ENCODE measurements at places on chromosomes 4 and X.

DNA sequence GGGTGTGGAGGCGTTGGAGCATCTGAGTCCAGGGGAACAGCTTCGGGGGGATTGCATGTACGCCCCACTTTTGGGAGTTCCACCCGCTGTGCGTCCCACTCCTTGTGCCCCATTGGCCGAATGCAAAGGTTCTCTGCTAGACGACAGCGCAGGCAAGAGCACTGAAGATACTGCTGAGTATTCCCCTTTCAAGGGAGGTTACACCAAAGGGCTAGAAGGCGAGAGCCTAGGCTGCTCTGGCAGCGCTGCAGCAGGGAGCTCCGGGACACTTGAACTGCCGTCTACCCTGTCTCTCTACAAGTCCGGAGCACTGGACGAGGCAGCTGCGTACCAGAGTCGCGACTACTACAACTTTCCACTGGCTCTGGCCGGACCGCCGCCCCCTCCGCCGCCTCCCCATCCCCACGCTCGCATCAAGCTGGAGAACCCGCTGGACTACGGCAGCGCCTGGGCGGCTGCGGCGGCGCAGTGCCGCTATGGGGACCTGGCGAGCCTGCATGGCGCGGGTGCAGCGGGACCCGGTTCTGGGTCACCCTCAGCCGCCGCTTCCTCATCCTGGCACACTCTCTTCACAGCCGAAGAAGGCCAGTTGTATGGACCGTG is 2.2 kb downstream of the AR start:
- DNase-seq = peak; percentile 58

DNA sequence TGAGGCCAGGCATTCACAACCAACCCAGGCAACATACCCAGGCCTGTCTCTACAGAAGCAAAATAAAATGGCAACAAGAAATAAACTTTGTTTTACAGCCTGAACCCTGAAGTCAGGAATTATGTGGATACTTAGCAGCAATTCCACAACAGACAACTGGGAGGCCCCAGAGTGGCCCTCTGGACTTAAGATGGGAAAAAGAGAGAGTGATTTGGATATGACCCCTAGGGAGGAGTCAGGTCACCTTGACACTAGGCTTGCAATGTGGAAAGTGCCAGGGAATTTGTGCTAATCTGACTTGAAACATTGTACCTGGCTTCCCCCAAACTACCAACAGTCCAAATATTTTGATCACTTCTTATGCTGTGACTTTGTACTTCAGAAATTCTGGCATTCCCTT is 193.1 kb downstream of the PARM1 start:
- no peak for DNase-seq

GRCh38 chr4:103372002-103372558 is 173.9 kb upstream of the CENPE start:
- DNase-seq = no peak

- DNase-seq = no peak
Measured at GRCh38 chr4:7331682-7332000, 103.1 kb downstream of the PSAPL1 start.

DNA sequence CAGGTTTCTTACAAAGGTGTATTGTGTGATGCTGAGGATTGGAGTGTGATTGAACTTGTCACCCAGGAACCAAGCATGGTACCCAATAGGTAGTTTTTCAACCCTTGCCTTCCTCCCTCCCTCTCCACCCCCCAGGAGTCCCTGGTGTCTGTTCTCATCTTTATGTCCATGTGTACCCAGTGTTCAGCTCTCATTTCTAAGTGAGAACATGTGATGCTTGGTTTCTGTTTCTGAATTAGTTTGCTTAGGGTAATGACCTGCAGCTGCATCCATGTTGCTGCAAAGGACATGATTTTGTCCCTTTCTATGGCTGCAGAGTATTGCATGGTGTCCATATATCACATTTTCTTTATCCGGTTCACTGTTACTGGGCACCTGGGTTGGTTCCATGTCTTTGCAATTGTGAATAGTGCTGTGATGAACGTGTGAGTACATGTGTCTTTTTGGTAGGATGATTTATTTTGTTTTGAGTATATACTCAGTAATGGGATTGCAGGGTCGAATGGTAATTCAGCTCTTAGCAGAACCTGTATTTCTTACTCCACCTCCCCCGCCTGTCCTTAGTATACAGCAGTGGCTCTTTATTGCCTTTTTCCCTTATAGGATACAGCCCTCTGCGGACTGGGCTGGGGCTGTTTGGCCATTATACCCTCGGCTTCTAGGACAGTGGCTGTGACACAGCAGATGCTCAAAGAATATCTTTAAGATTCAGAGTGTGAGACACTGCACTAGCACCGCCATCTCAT is 145.4 kb downstream of the PTTG2 start:
- DNase-seq = no peak
